ENCODE measurements at places on chromosomes 12 and 14. TPM values are rescaled to one million over a fixed set of nuclear protein-coding genes. Genes with fewer than 3 reads are reported as not detected.

Gene INHBE
- total RNA-seq = not detected

DNA sequence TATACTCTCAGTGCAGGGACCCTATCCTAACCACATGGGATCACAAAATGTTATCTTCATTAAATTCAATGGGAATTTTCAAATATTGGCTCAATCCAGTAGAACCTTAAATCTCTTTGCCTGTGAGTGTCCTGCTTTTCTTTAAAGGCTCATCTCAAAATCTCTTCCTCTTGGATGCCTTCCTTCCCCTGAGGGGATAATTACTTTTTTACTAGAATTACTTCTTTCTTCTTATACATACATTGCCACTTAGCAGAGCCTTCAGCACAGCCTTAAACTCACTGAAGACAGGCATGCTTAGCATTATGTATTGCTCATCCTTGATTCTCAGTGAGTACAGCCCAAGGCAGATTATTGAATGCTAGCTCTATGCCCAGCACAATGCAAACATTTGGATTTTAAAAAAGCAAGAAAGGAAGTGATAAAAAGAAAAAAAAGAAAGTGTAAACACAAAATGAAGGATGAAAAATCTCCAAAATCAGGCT, 1918.0 kb upstream of the FLRT2 start:
- DNase-seq = no peak
- no peaks in the 10 kb centered on the region for H3K36me3 ChIP-seq
- no peaks in the 10 kb centered on the region for H3K27me3 ChIP-seq
- H3K4me1 ChIP-seq = no peaks in the 10 kb centered on the region
- no peak overlapping the region for H3K4me3 ChIP-seq

Gene TAS2R31
- 1.9 TPM for total RNA-seq

Gene PLCZ1
- not detected for total RNA-seq

Gene GDF3
- total RNA-seq = 0.30 TPM

DNA sequence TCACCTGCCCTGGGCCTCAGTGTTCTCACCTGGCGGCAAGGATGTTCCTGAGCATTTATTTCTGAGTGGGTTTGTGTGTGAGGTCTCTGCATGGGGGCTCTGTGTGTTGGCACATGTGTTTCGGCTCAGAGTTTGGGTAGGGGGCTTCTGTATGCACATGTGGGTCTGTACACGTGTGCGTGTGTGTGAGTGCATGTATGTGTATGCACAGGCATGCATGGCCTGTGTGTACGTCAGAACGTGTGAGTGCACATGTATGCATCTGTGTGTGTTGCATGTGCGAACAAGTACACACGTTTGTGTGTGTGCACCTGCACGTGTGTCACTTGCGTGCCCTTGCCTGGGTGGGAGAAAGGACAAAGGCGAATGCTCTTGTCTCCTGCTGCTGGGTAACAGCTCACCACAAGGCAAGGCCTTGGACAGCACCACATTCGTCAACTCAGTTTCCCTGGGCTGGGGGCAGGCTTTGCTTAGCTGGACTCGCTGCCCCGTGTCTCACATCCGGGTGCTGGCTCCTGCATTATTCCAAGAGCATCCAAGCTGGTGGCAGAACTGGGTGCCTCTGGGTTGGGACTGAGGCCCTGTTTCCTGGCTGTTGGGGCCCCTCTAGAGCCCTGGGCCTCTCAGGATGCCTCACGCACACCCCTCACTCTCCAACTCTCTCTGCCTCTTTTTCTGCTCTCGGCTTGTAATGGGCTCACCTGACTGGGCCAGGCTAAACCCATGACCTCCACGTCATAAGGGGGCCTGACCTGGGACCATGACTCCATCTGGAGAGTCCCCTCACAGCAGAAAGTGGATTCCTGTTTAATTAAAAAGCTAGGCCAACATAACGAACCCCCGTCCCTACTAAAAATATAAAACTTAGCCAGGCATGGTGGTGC, 153.6 kb upstream of the C14orf180 start:
- no peak overlapping the region for H3K4me3 ChIP-seq
- peaks cover 4% of the 10 kb centered on the region for H3K27me3 ChIP-seq
- DNase-seq = no peak
- peaks cover 6% of the 10 kb centered on the region for H3K4me1 ChIP-seq
- H3K36me3 ChIP-seq = no peaks in the 10 kb centered on the region

- DNase-seq = no peak
- H3K36me3 ChIP-seq = no peaks in the 10 kb centered on the region
- H3K4me3 ChIP-seq = no peak overlapping the region
- peaks cover 10% of the 10 kb centered on the region for H3K27me3 ChIP-seq
These were observed 90.1 kb downstream of the TNFAIP2 start for GRCh38 chr14:103213331-103213730.

- H3K4me3 ChIP-seq = peak overlapping the region; percentile 43
- peaks cover 60% of the 10 kb centered on the region for H3K27me3 ChIP-seq
- no peaks in the 10 kb centered on the region for H3K36me3 ChIP-seq
- no peak for DNase-seq
These were observed 725 bp downstream of the RIMBP2 start for GRCh38 chr12:130715150-130715997.

- H3K4me3 ChIP-seq = no peak overlapping the region
- DNase-seq = no peak
- no peaks in the 10 kb centered on the region for H3K4me1 ChIP-seq
- peaks cover 5% of the 10 kb centered on the region for H3K36me3 ChIP-seq
- no peaks in the 10 kb centered on the region for H3K27me3 ChIP-seq
These were observed 2.6 kb downstream of the LRRC10 start for GRCh38 chr12:69608114-69608513.

- H3K27me3 ChIP-seq = no peaks in the 10 kb centered on the region
- no peaks in the 10 kb centered on the region for H3K36me3 ChIP-seq
- no peak overlapping the region for H3K4me3 ChIP-seq
- DNase-seq = no peak
- H3K4me1 ChIP-seq = no peaks in the 10 kb centered on the region
These were observed 287.5 kb downstream of the DUSP6 start for GRCh38 chr12:89064780-89065179.

- H3K36me3 ChIP-seq = no peaks in the 10 kb centered on the region
- no peak overlapping the region for H3K4me3 ChIP-seq
- H3K4me1 ChIP-seq = no peaks in the 10 kb centered on the region
- DNase-seq = no peak
- H3K27me3 ChIP-seq = no peaks in the 10 kb centered on the region
These were observed 184.7 kb downstream of the TMX1 start for GRCh38 chr14:51424561-51425251.

Gene MAX
- total RNA-seq = 105 TPM

GRCh38 chr14:105255021-105255507, 6.7 kb downstream of the BTBD6 start:
- peaks cover 41% of the 10 kb centered on the region for H3K36me3 ChIP-seq
- DNase-seq = no peak
- no peaks in the 10 kb centered on the region for H3K27me3 ChIP-seq
- no peak overlapping the region for H3K27ac ChIP-seq
- no peaks in the 10 kb centered on the region for H3K4me1 ChIP-seq

Gene RFX4
- not detected for total RNA-seq

- H3K27me3 ChIP-seq = no peaks in the 10 kb centered on the region
- DNase-seq = peak; percentile 60
- peak overlapping the region; percentile 13 for H3K27ac ChIP-seq
- H3K4me3 ChIP-seq = peak overlapping the region; percentile 9
- peaks cover 14% of the 10 kb centered on the region for H3K4me1 ChIP-seq
These were observed 4.1 kb downstream of the CLEC2D start for GRCh38 chr12:9673404-9674225.

GRCh38 chr12:18141048-18141982, 51.3 kb upstream of the RERGL start:
- no peaks in the 10 kb centered on the region for H3K27me3 ChIP-seq
- H3K36me3 ChIP-seq = no peaks in the 10 kb centered on the region
- H3K27ac ChIP-seq = no peak overlapping the region
- DNase-seq = no peak

DNA sequence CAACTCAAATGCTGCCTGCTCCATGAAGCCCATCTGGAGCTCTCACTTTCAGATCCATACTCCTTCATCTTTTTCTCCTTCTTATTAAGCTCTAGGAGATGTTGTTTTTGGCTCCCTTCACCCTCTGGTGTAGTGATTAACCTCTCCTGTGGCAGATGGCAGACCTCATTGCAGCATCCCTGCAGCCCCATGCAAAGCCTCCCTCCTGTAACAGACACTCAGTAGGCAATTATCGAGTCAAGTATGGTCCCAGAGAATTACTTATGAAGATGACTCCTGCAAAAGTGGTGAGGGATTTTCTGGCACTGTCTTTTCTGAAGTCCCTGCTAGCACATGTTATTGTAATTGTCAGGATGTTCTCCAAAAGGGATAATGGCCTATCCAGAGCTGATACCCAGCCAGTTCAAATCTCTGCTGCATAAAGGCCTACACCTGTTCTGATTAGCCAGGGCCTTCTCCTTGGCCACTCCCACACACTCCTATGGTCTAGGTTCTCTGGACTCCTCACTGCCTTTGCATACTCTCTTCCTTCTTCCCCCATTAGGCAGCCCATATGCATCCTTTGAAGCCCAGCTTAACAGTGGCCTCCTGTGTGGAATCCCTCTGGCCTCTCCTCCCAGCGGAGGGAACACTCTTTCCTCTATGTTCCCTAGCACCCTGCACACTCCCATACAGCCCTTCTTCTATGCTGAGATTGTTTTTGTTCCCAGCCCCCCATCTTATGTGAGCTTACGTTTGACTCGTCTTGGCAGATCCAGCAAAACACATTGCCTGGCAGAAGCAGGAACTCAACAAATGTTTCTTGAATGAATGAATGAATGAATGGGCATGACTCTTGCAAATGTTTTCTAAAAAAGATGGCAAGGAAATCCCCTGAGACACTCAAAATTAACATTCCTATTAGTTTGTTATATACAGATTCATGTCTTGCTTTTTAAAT, 43.9 kb upstream of the MDM1 start:
- H3K27me3 ChIP-seq = no peaks in the 10 kb centered on the region
- peaks cover 43% of the 10 kb centered on the region for H3K4me1 ChIP-seq
- no peak overlapping the region for H3K4me3 ChIP-seq

- no peak overlapping the region for H3K27ac ChIP-seq
- H3K4me3 ChIP-seq = no peak overlapping the region
- no peaks in the 10 kb centered on the region for H3K27me3 ChIP-seq
- DNase-seq = no peak
- peaks cover 22% of the 10 kb centered on the region for H3K4me1 ChIP-seq
- H3K36me3 ChIP-seq = no peaks in the 10 kb centered on the region
These were observed 105.2 kb upstream of the EGLN3 start for GRCh38 chr14:34056046-34056445.

Gene RARG
- 30.1 TPM for total RNA-seq

GRCh38 chr12:49314811-49315210, 8.2 kb upstream of the TROAP start:
- peaks cover 6% of the 10 kb centered on the region for H3K27me3 ChIP-seq
- H3K4me1 ChIP-seq = no peaks in the 10 kb centered on the region
- H3K36me3 ChIP-seq = no peaks in the 10 kb centered on the region
- no peak overlapping the region for H3K4me3 ChIP-seq
